ENCODE measurements at places on chromosomes 2 and 18.

- no peak for DNase-seq
Measured at GRCh38 chr2:209946539-209946938, 55.9 kb upstream of the RPE start.

GRCh38 chr2:238406221-238406997, 20.3 kb upstream of the ASB1 start:
- no peak for DNase-seq

- DNase-seq: no peak
Measured at GRCh38 chr2:144390424-144391020, 129.4 kb downstream of the ZEB2 start.

DNA sequence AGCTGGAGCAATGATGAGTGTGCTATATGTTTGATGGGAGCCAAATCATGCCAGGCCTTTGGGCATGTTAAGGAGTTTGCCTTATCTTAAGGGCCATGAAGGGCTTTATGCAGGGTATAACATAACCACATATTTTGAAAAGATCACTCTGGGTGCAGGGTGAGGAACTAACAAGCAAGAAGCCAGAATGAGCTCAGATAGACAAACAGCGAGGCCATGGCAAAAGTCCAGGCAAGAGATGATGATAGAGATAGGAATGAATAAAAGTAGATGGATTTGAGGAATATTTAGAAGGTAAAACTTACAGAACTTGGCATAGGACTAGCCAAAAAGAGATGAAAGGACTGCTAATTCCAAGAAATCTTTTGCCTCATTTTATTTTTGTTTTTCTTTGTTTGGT, 6.7 kb downstream of the GALNT3 start:
- DNase-seq: no peak

DNA sequence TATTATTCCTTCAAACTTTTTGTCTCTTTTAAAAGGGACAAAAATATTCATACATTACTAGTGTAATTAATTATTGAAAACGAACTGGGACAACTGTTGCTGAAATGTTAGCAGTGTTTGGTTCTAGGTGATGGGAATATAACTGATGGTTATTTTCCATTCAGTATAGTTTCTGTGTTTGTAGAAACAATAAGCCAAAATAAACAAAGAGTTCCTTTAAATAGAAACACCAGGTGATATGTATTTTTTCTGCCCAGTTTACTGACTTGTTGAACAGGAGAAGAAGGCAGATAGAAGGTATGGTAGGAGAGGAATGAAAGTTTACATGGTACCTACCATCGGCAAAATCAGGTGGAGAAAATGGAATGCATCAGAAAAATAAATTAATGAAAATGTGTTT, 74.2 kb downstream of the LYPD6B start:
- DNase-seq: no peak

All from NCI-H1105 treated with DMSO at 0.1 percent for 48 hours (cell line).